ENCODE measurements at places on chromosomes 2 and 18.

- no peak for DNase-seq
Observed at GRCh38 chr2:240429341-240429871, 6.1 kb upstream of the GPC1 start.

GRCh38 chr2:171279983-171280790 lies 119.5 kb upstream of the TLK1 start:
- no peak for DNase-seq

DNA sequence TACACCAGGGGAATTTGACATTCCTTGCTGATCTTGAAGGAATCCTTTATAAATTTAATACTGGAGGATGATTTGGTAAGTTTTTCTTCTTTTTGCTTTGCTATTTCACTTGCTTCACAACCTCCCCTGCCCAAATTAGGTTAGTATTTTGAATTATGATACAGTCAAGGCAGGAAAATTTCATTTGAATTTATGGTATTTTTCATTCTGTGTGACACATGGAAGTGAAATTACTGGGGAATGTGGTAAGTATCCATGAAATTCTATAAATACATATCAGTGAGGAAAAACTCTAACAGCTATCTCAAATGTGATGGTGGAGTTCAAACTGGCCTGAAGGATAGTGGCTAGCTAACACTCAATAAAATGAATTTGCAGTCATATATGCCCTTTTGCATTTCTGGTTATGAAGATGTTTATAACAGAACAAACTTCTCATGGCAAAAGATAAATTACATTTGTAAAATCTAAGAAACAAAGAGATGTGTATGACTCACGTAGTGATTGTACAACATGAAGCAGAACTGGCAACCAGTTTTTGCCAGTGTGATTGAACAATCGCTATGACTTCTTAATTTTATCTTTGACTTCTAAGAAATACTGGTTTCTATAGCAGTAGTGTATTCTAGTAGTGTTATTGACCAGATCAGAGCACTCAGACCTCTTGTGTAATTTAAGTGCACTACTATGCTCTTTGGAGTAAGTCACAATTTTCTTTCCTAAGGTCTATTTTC lies 152.6 kb downstream of the IKZF2 start:
- no peak for DNase-seq

DNA sequence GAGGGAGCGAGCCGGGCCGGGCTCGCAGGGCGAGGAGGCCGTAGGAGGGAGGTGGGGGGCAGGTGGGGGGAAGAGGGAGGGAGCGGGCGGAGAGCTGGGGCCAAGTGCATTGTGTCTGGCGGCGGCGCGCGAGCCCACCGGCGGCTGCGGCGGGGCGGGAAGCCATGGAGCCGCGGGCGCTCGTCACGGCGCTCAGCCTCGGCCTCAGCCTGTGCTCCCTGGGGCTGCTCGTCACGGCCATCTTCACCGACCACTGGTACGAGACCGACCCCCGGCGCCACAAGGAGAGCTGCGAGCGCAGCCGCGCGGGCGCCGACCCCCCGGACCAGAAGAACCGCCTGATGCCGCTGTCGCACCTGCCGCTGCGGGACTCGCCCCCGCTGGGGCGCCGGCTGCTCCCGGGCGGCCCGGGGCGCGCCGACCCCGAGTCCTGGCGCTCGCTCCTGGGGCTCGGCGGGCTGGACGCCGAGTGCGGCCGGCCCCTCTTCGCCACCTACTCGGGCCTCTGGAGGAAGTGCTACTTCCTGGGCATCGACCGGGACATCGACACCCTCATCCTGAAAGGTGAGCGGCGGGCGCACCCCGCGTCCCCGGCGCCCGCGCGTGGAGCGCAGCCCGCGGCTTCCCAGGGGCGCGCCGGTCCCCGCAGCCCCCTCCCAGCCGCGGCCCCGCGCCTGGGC lies at the start of gene TMEM178A:
TSS of gene TMEM178A (plus strand) at position 107 of the 680 bp plus-strand sequence. CDS start at position 165, 58 bp downstream.
- no peak for DNase-seq

DNA sequence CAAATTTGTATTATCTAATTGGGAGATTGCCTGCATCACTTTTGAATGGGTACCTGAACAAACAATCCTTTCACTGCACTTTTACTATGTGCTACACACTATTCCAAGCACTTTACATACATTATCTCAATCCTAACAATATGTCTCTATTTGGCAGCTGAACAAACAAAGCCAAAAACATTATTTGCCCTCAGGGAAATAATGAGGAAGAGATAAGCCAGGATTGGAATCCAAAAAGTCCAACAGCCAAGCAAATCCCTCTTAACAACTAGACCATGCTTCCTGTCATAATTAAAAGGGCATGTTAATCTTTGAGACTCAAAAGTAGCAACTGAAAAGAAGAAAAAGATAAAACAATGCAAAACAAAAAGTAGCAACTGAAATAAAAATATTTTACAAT lies 32.1 kb downstream of the RPRD1A start:
- DNase-seq: no peak

- no peak for DNase-seq
Observed at GRCh38 chr18:7456376-7456775, 110.7 kb upstream of the PTPRM start.

DNA sequence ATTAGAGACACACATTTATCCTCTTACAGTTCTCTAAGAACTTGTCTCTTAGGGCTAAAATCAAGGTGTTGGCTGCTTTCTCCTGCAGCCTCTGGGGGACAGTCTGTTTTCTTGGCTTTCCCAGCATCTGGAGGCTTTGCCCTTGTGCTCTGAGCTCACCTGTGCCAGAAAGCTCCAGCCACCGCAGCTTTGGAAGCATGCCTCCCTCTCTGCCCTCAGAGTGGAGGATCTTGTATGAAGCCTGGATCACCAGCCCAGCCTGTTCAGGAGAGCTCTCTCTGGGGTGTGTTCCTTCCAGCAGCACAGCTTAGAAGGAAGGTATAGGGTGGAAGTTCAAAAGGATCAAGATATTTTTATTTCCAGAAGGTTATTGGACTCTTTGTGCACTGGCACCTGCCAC lies 53.1 kb upstream of the TPO start:
- no peak for DNase-seq

DNA sequence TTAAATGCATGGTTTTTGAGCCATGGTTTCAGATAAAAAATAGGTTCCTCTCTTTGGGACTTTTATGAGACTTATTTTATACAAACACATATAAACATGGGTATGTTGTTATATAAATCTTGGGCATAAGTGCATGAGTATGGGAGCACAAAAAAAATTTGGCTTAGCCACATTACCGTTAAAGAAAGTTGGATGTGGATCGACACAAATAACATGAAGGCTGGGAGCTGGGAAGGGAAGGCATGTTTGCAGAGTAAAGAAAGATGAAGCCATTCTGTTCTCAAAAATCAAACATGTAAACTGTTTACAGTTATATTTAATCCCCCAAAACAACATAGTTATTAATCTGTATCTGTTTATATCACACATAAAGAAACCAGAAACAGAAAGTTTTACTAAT lies 313.8 kb downstream of the NRXN1 start:
- no peak for DNase-seq

- no peak for DNase-seq
Observed at GRCh38 chr2:42969231-42970150, 177.1 kb upstream of the HAAO start.

- no peak for DNase-seq
Observed at GRCh38 chr2:24919506-24920097, 435 bp downstream of the ADCY3 start.

Measured in stimulated activated CD4-positive, alpha-beta T cell treated with anti-CD3 and anti-CD28 coated beads, Interleukin-12 subunit alpha, Interleukin-12 subunit beta, amount 100 ng/mL, for 24 hours (primary cell).